ENCODE measurements at places on chromosomes 5 and 9.

GRCh38 chr5:122366501-122366900 is 54.5 kb downstream of the SNCAIP start:
- no peak for DNase-seq

- no peak for DNase-seq
These were observed 94.8 kb downstream of the ROR2 start for GRCh38 chr9:91855196-91855595.

- no peak for DNase-seq
These were observed 34.4 kb upstream of the KCNIP1 start for GRCh38 chr5:170469414-170469813.

- no peak for DNase-seq
These were observed 28.8 kb downstream of the TNIP1 start for GRCh38 chr5:151051931-151052608.

GRCh38 chr9:113807173-113808061 is 68.7 kb upstream of the ZNF618 start:
- peak; percentile 13 for DNase-seq

GRCh38 chr9:38687389-38687842 is 32.5 kb downstream of the FAM240B start:
- DNase-seq, result peak; percentile 30

GRCh38 chr9:38138276-38138675 is 69.2 kb upstream of the SHB start:
- no peak for DNase-seq

DNA sequence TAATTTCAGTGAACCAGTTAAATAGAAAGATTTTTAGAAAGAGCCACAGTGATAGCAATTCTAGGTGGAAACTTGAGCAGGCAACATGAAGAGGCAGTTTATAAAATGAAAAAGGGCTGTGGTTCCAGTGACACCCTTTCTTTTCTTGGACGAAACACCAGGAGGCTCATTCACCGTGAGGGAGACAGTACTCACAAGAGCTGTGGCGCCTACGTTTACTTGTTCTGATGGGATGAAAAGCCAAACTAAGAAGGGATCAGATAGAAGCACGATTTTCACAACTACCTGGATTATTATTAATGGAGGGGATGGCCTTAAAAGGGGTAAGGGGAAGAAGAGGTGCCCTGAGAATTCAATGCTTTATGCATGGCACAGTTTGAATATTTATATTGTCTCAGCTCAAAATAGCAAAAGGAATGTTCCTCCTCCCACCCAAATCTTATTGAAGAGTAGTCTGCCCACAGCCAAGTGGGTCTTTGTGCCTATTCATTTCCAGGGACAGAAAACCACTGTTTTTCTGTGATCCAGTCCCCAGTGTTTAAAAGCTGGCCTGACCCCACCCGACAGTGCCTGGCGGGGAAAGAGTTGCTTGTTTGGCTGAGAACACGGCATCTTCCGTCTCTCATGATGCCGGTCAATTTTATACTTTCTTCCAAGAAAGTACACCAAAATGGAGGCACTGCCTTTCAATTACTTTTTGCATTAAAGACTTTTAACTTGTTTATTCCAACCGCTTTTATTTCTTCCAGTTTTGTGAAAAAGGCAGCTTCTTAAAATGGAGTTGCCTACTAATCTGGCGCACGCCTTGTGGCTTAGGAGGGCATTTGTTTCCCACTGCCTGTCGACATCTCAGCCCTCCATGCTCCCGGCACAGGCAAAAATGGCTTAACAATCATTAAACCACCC is 51.9 kb downstream of the HABP4 start:
- DNase-seq, result no peak

DNA sequence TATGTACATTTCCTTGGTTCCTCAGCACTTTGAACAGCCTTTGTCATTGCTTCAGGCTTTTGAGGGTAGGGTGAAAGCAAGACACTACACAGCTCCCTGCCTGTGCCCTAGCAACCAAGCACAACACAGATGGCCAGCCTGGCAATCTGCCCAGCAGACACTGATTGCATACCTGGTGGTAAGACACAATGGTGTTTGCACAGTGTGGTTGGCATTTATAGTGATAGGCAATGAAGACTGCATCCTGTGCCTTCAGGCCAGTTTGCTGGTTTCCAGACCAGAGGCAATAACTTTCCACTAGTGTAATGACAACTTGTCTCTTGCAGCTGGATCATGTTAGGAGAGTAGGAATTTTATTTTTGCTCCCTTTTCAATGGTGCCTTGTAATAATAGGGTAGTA is 144.5 kb upstream of the TNC start:
- DNase-seq, result no peak

- DNase-seq, result no peak
These were observed 170.4 kb downstream of the ARRDC3 start for GRCh38 chr5:91212714-91213092.

GRCh38 chr9:37987467-37987981 is 81.5 kb downstream of the SHB start:
- no peak for DNase-seq
